ENCODE measurements at places on chromosomes 1 and 21.

DNA sequence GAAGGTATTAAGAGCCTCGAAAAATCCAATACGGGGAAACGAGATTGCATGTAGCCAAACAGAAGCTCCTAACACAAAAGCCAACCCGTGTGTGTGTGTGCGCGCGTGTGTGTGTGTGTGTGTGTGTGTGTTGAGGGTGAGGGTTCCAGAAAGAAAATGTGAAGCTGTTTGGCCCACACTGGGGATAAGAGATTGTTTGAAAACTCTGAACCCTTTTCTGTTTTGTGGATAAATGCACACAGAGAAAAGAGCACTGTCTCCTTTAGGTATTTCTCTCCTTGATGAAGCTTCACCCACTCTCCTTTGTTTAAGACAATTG is 1.9 kb downstream of the WLS start:
- DNase-seq: no peak

DNA sequence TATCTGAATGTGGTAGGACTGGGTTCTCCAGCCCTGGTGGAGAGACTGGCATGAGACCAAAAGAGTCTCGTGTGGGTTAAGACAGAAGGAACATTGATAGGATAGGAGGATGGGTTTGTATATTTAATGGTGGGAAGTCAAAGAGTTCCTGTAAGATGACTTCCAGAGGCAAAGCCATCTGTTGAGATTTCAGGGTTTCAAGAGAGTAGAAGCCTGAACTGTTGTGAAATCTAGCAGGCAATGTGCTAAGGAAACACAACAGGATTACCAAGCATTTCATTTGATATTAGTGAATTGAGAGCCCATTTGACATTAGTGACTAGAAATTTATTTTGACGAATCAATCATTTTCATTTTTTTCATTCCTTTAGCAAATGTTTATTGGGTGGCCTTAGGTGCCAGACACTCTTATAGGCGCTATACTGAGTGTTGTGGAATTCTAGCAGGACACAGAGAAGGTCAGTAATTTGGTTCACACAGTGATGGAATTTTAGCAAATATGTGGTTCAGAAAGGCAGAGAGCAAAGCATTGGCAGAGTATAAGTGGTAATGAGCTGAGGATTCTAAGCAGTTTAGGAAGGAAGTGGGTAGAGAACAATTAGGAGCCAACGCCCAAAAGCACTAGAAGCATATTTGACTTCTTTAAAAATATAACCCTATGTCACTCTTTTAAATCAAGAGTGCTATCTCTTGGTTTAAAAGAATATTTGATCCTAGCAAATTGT is 149.3 kb downstream of the AK5 start:
- no peak for DNase-seq

DNA sequence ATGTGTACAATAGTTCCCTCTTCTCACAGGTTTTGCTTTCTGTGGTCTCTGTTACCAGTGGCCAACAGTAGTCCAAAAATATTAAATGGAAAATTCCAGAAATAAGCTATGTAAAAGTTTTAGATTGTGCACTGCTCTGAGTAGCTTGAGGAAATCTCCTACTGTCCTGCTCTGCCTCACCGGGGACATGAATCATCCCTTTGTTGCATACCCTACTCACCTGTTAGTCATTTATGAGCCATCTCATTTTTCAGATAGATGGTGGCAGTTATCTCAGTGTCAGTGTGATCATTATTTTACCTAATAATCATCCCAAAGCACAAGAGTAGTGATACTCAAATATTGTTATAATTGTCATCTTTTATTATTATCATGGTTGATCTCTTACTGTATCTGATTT is 688.1 kb downstream of the PLA2G4A start:
- DNase-seq: no peak

GRCh38 chr1:236774926-236775325 is 20.2 kb upstream of the MTR start:
- no peak for DNase-seq

GRCh38 chr1:194184425-194184824 is 998.0 kb upstream of the B3GALT2 start:
- no peak for DNase-seq

DNA sequence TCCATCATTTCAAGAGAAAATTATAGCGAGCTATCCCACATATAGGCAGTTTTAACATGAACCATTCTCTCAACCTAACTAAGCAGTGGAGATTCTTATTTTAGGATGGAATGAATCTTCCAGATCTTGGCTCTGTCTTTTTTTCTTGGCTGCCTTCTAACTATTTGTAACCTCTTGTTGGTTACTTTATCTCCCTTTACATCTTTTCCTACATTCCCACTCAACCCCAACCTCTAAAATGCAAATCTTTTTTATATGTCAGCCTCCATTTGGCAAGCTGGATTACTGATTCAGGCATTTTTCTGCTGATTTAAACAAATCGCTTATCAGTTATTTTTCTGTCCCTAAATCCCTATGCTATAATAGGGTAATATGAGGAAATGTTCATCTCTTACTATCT is 46.9 kb upstream of the LHX8 start:
- no peak for DNase-seq

- no peak for DNase-seq
These were observed 60.2 kb downstream of the RIPK4 start for GRCh38 chr21:41706678-41707077.

DNA sequence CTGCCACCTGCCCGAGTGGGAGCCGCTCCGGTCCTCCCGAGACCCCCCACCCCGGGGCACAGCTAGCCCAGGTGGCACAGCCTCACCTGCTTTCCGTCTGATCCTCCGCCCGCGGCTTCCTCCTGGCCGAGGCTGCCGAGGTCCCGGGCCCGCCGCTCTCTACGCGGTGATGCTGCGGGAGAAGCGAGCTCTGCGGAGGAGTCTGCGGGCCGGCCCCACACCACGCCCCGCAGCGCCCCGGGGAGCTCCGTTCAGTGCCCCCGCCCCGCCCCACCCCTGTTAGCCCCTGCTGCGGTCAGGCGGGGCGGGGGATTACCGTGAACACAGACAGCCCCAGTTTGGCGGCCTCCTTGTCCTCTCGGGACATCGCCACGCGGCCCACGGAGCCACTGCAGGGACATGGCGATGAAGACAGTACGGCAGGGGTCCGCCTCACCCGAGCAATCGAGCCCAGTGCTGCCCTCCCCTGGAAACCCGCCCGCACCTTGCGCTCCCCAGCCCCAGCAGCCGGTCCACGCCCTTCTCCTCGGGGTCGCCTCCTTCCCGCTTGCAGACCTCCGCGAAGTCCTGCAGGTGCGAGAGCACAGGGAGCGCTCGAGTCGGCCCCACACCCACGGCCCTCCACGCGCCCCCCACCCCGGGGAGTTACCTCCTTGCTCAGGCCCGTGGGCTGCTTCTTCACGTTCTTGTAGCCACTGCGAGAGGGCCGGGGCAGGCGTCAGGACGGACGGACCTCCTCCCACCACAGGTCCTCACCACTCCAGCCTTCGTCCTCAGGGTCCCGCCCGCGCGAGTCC is 933 bp downstream of the C1orf35 start:
- DNase-seq: peak; percentile 67

DNA sequence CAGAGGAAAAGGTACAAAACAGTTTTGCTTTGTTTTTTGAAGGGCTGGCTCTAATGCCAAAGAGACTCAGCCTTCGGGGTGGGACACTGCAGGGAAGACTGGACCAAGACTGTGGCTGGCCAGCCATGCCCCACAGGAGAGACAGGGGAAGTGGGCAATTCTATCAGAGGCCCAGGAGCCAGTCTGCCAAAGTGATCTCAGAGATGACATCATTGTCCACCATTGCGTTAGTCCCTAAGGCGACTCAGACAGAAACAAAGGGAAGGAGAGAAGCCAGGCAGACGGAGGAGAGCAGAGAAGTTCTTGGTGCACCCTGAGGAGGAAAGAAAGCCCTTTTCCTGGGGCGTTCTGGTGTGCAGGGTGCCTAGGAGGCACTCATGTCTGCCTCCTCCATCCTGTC is 26.4 kb downstream of the OPTC start:
- DNase-seq: no peak

DNA sequence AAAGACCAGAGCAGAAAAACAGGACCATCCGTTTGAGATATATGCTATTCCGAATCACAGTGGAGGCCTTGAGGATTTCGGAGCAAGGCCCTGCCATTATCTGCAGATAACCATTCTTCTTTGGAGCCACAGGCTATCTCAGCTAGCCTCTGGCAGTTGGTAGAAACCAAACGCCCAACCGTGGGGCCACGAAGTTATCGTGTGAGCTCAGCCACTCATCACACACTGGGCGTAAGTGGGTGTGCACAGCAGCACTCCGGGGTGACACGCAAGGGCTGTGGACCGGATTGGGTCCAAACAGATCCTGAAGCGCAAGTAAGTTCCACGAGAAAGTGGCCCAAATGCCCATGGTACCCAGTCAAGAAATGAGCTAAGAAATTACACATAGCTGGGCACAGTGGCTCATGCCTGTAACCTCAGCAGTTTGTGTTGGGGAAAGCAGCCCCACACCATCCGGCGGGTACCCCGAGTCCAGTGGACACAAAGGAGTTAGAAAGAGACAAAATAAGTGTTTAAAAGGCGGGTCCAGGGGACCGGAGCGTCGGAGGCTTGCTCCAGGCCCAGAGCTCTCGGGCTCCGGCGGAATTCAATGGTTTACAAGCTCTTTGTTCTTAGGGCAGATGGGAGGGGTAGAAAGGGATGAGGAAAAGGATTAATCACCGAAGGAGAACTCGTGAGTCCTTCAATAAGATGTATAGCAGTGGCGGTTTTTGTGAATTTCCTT is 130.6 kb downstream of the LIPI start:
- DNase-seq: no peak

GRCh38 chr21:41664881-41665765 is 101.7 kb downstream of the RIPK4 start:
- DNase-seq: no peak

- no peak for DNase-seq
These were observed 402.5 kb downstream of the PTPRC start for GRCh38 chr1:199041173-199041914.

- no peak for DNase-seq
These were observed 2.3 kb downstream of the FGR start for GRCh38 chr1:27632387-27633297.

GRCh38 chr21:30957010-30957409 is 75.6 kb upstream of the KRTAP11-1 start:
- DNase-seq: no peak

DNA sequence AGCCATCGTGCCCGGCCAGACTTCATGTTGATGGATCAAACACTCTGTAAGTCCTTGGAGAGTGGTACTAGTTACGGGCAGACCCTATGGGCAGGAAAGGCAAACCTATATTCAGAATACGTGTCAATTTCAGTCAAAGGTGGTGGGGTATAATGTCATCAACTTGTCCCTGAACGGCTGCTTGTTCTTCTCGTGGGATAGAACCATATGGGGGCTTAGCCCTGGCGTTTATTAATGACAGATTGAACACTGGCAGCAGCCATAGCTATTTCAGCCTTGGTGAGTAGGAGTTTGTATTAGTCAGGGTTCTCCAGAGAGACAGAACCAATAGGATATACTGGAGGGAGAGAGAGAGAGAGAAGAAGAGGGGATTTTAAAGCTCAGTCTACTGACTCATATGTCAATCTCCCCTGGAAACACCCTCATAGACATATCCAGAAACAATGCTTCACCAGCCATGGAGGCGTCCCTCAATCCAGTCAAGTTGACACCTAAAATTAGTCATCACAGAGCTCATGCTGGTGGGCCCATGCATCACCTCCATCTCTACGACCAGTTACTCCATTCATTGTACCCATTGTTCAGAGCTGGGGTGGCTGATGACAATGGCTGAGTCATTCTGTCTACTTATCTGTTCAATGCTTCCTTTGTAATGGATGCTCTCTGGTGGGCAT is 16.1 kb upstream of the AQP10 start:
- no peak for DNase-seq

- no peak for DNase-seq
These were observed 38.3 kb downstream of the CAMSAP2 start for GRCh38 chr1:200776949-200777348.

- DNase-seq: no peak
These were observed 14.4 kb downstream of the CNN3 start for GRCh38 chr1:94912263-94913184.

DNA sequence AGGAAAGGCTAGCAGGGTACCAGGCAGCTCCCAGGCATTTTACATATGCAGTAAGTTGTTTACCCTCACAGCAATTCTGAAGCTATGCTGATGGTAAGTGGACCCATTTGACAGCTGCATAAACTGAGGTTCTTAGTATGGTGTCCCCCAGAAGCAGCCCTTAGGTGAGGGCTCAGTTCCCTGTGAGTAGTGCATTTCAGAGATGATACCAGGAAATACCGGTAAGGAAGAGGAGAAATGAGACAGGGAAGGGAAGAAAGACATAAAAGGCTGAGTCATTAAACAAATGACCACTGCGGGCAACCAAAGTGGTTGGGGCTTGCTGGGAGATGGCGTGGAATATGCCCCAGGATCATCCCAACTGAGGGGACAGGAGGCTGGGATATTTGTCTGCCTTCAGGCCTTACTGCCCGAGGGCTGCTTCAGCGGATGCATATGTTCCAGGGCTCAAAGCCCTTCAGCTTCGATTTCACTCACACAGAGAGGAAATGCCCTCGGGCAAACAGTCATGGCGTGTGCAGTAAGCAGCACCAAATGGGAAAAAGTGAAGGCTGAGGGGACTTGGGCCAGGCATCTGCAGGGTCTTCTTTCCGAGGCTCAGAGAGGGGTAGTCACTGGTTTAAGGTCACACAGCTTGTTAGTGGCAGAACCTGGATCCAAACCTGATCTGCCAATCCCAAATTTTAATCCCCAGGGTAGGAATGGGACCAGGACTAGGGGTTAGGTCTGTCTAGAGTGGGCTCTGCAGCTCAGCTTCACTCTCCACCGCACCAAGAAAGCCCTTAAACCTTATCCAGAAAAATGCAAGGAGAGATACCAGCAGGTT is 133.7 kb upstream of the RUNX3 start:
- no peak for DNase-seq

GRCh38 chr21:32861866-32862265 is 90.3 kb upstream of the PAXBP1 start:
- no peak for DNase-seq

- DNase-seq: no peak
These were observed 28.5 kb upstream of the SLC6A9 start for GRCh38 chr1:44059664-44060355.

- no peak for DNase-seq
These were observed 56.8 kb downstream of the ZBTB17 start for GRCh38 chr1:15918962-15919715.

- DNase-seq: no peak
These were observed 67.5 kb downstream of the SDC3 start for GRCh38 chr1:30840904-30841598.

- DNase-seq: peak; percentile 2
These were observed 64.1 kb downstream of the KIFAP3 start for GRCh38 chr1:170010443-170010842.

GRCh38 chr1:192627901-192628300 is 8.0 kb upstream of the RGS13 start:
- no peak for DNase-seq

GRCh38 chr1:16375521-16376340 is 8.7 kb downstream of the SZRD1 start:
- no peak for DNase-seq

- no peak for DNase-seq
These were observed 957.0 kb downstream of the AMY1C start for GRCh38 chr1:104706631-104707147.

GRCh38 chr1:165914136-165914798 is 86.9 kb downstream of the UCK2 start:
- DNase-seq: peak; percentile 52

Measured in T-cell (primary cell).